Spleen (tissue), 13 donors: ENCODE measurements at places on chromosomes 6 and 20.

- peak; percentile 3 for DNase-seq
- H3K27ac ChIP-seq = no peak overlapping the region
- no peaks in the 10 kb centered on the region for H3K36me3 ChIP-seq
- no peak overlapping the region for H3K4me3 ChIP-seq
Measured at GRCh38 chr6:37582306-37582705, 82.6 kb upstream of the CCDC167 start.

DNA sequence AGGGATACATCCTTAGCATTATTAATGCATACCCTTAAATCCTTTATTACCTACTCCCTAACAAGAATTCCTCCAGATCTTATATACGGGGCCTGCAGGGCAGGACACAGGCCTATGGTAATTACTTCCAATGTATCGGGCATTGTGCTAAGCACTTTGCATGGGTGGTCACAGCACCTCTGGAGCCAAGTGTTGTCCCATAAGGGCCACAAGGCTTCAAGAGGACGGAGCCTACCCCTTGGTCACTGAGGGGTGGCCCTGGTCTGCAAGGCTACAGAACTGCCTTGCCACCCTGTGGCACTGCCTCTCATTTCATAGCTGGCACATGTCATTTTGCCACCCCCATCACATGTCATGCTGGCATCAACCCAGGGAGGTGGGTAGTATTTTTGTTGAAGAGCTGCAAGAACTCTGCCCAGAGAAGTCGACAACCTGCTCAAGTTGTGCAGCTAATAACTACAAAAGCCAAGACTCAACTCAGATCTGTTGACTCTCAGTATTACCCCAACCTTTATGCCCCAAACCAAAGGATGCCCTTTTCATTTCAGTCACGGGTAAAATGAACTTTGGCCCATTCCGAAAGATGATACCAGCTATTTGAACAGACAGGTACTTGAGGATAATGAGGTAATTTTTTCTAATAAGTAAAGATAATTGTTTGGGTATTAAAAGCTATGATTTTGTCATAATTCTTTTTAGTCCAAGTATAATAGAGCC, 144.1 kb upstream of the AKAP12 start:
- H3K27ac ChIP-seq = no peak overlapping the region
- H3K36me3 ChIP-seq = no peaks in the 10 kb centered on the region
- H3K4me1 ChIP-seq = no peaks in the 10 kb centered on the region
- no peak for DNase-seq
- no peaks in the 10 kb centered on the region for H3K27me3 ChIP-seq
- no peak overlapping the region for H3K4me3 ChIP-seq

- DNase-seq = peak; percentile 32
- H3K27me3 ChIP-seq = no peaks in the 10 kb centered on the region
- H3K27ac ChIP-seq = no peak overlapping the region
- no peak overlapping the region for H3K4me3 ChIP-seq
Measured at GRCh38 chr20:35004749-35005462, 49.2 kb downstream of the MYH7B start.

DNA sequence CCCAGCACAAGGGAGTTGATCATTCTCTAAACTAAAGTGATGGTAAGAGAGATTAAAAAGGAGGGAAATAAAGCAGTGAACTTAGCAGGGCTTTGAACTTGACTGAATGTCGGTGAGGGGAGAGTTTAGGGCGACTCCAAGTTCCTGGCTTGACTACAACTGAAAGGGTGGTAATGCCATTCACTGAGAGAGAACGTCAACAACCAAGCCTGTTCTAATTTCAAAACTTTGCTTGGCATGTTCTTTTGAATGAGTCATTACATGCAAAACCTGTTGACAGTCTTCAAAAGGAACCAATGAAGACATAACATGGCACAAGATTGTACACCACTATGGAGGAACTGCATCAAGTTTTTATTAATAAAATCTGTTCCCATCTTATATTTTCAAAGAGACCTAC, 10.3 kb upstream of the MYB start:
- no peaks in the 10 kb centered on the region for H3K36me3 ChIP-seq
- no peaks in the 10 kb centered on the region for H3K27me3 ChIP-seq
- H3K4me1 ChIP-seq = no peaks in the 10 kb centered on the region
- H3K4me3 ChIP-seq = no peak overlapping the region
- DNase-seq = no peak

DNA sequence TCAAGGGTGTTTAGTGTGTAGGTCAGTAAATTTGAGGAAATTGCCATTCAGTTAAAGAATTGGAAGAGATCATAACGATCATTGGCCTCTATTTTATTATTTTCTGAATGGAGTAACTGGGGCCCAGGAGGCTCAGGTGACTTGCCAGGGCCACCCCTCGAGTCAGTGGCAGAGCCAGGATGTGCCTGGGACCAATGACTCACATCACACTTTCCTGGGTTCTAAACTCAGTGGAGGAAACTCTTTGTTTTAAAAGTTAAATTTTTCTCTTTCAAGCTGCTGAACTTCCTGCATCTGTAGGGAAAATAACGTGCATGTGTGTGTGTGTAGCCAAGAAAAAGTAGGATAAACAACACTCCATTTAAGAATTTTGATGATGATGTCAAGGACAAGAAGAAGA, 135.5 kb downstream of the MYLK4 start:
- no peaks in the 10 kb centered on the region for H3K36me3 ChIP-seq
- no peak for DNase-seq
- H3K4me1 ChIP-seq = no peaks in the 10 kb centered on the region
- peak overlapping the region; percentile 35 for H3K27ac ChIP-seq
